ENCODE measurements at places on chromosomes 5 and 9.

GRCh38 chr9:88468226-88468625, 66.8 kb upstream of the NXNL2 start:
- DNase-seq: no peak

DNA sequence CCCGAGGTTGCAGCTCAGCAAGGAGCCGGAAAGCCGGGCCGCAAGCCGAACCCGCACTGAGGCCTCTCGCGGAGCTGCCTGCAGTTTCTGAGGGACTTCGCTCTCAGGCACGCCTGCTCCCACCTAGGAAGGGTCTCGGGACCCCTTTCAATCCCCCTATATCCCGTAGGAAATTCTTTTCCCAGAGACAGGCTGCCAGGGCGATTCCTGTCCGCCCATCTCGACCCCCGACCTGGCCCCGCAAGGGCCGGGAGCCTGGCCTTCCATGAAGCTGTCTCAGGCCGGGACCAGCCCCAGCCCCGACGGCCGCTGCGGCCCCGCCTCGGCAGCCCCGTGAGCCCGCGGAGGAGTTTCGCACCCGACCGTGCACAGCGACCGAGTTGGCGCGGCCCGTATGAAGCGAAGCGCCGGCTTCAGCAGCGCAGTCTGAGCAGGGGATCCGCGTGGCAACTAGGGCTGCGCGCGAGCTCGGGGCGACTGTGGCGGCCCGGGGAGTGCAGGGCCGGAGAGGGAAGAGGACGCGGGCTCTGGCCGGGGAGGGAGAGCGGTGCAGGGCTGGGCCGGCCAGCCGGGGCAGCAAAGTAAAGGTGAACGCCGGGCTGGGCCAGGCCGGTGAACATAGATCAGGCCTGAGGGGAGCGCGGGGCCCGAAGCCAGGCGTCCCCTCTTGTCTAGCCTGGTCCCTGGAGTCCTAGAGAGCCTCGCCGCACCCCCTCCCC, 977 bp upstream of the PRDM12 start:
- DNase-seq: no peak

- no peak for DNase-seq
Measured at GRCh38 chr9:21862871-21863270, 60.4 kb downstream of the MTAP start.

GRCh38 chr9:89483592-89484474, 14.1 kb downstream of the SEMA4D start:
- peak; percentile 58 for DNase-seq

GRCh38 chr5:109550077-109550476, 139.7 kb upstream of the MAN2A1 start:
- no peak for DNase-seq

GRCh38 chr9:130888146-130888885, 8.3 kb downstream of the QRFP start:
- no peak for DNase-seq

DNA sequence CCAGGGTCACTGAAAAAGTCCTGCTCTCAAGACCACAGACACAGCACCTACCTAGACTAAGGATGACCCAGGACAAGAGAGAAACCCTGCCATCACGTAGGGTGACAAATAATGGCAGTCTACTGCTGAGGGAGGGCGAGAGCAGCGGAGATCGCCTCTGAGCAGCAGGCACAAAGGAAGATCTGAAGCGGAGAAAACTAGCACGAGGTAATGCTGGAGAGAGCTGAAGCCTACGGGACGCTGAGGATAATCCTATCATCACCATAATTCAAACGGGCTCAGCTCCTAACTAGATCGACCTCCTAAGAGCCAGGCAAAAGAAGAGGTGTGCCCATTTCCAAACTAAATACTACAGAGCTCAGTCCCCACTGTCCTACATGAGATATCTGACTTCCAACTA, 41.3 kb downstream of the FBXO10 start:
- no peak for DNase-seq

GRCh38 chr9:4596165-4596922, 65.8 kb upstream of the PLPP6 start:
- DNase-seq: peak; percentile 46

GRCh38 chr5:90438100-90438499, 28.5 kb upstream of the CETN3 start:
- DNase-seq: no peak

DNA sequence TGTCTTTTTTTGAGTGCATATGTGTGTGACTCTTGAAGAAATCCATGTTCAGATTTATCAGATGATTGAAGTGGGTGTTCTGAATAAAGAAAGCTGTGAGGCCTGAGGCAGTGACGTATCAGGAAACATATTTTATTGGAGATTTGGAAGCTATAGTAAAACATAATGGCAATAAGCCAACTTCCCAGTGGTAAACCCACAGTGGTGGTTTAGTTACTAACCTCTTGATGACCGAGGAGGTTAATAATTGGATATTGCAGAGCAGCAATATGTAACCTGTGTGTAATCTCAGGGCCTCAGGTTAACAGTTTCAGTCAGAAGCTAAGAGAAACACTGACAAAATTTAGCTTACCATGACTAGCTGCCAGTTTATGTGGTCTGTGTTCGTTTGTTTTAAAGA, 6.9 kb downstream of the RGMB start:
- no peak for DNase-seq

- DNase-seq: peak; percentile 79
Measured at GRCh38 chr9:125126019-125126746, 17.1 kb downstream of the SCAI start.

DNA sequence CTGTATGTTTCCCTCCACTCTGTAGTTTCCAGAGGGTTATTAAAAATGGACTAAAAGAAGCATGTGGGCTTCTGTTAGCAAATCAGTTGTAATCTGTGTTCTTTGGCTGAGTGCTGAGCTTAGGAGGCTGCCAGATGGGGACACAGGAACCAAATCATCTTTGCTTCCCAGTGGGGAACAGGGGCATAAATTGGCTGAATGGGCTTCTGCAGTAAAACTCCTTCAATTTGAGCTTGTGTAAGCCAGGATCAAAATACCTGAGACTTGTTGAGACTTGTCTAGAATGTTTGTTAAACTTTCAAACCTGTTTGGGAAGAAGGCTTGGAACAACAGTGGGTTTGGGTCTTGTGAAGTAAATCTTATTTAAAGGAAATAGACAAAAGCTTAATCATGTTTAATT, 32.2 kb upstream of the TNFAIP8 start:
- no peak for DNase-seq

DNA sequence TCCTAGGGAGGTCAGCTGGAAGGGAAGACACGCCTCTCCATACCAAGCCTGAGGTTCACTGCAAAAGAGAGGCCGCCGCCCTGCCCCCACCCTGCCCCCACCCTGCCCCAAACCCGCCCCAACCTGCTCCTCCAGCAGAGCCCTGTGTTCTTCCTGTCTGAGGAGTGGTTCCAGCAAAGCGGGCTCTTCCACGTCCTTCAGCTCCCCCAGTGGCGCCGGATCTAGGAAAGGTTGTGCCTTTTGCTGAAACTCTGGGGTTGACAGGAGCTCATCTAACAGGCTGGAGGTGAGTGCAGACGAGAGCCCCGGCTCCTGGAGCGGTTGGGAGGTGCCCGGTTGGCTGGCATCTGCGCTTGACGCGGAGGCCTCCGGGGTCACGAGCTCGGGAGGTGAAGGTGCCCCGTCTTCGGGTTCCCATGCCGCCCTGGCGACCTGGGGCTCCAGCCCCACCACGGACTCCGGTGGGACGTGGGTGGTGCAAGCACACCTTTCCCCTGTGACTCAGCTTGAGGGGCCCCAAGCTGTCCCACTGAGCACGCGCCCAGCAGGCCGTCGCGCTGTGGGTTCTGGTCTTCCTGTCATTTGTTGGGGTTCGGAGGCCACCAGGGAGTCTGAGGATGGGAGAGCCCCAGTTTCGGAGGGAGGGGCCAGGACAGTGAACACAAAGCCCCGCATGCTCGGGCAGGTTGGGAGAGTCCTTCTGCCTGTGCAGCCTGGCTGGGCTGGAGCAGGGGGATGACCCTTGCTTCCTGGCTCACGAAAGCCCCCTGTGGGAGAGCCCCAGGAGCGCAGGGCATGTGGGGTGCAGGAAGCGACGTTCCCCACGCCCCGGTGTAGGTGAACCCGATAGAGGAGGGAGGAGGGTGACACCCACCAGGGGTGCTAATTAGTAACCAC, 1467.1 kb downstream of the FOXD4L5 start:
- peak; percentile 31 for DNase-seq
